Ecto neural progenitor cell (in vitro differentiated cells): ENCODE measurements at places on chromosomes 1 and 21.

- no peak for DNase-seq
Observed at GRCh38 chr1:202862679-202863560, 26.0 kb downstream of the RABIF start.

DNA sequence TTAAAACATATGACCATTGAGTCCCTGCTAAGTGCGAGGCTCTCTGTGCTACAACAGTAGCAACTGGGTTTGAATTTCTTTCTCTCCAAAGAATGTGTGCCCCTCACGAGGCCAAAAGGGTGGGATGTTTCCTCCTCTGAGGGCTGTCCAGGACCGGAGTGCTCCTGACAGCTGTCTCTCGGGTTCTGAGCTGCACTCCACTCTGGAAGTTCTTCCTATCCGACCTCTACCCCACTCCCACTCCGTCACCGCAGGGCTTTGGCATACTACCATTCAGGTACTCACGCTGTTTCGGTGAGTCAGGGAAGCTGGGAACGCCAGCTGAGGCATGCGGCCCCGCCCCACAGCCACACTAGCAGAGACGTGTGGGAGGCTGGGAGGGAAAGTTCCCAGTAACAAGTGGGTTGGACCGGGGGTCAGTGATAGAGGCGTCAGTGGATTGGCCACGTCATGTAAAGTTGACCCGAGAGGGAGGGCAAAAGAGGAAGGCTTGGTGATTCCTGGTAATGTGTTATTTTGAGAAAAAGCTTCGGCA is 705 bp upstream of the SLC50A1 start:
- peak; percentile 71 for DNase-seq

DNA sequence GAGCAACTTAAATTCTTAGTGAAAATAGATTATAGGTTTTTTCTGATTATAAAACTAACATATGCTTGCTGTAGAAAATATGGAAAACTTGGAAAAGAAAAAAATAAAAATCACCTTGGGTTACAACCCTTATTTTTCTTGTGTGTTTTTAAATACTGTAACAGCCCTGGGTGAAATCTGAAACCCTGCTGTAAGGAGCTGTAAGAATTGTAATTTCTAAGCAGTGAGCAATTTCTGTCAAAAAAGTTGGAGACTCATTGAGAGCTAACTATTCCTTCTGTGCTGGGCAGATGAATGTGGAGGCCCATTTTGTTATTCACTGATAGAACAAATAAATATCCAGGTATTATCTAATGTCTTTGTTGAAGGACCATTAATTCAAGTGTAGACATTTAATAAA is 42.6 kb downstream of the ADCY10 start:
- no peak for DNase-seq

DNA sequence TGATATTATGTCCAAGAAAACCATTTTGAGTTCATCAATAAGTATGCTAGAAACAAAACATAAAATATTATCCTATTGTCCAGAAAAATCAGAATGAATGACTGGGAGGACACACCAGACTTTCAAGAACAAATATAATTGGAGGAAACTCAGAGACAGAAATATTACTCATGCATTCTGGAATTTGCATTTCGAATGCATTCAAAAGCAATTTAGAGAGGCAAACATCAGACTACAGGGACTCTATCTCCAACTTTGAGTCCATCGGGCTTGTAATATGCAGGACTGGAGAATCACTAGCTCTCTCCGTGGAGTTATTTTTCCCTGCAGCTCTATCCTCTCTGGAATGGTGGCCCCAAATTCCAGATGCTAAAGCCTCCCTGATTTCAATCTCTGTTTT is 161.8 kb downstream of the CDC42BPA start:
- no peak for DNase-seq

DNA sequence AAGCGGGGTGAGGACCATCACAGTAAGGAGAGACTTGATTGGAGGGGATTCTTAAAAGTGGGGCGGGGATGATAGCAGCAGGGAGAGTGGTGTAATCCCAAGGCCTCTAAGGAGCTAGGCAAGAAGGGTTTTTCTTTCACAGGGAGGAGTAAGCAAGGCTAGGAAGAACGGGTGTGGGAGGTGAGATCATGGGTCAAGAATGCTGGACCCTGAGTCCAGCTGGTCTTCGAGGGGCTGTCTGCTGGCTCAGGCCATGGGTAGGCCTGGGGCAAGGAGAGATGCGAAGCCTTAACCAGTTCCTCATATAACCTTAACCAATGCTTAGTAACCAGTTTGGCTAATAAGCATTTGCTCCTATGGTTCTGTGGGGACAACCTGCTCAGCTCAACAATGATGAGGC is 599.1 kb downstream of the NPHP4 start:
- DNase-seq, result no peak

DNA sequence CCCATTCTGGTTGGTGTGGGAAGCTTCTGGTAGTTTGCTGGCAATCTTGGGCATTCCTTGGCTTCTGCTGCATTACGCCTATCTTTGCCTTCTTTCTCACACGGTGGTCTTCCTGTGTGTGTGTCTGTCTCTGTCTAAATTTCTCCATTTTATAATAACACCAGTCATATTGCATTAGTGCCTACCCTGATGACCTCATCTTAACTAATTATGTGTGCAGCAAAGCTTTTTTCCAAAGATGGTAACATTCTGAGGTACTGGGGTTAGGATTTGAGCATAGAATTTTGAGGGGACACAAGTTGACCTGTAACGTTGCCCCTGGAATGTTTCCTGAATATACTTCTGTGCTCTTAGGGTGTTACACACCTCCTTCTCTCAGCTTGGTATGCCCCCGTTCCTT is 77.1 kb downstream of the DYRK1A start:
- no peak for DNase-seq

GRCh38 chr1:10785728-10786638 is 10.5 kb downstream of the CASZ1 start:
- DNase-seq, result no peak

- no peak for DNase-seq
Observed at GRCh38 chr1:47147047-47147785, 10.0 kb downstream of the CYP4A22 start.

GRCh38 chr1:110484801-110485200 is 33.9 kb downstream of the PROK1 start:
- DNase-seq, result no peak

DNA sequence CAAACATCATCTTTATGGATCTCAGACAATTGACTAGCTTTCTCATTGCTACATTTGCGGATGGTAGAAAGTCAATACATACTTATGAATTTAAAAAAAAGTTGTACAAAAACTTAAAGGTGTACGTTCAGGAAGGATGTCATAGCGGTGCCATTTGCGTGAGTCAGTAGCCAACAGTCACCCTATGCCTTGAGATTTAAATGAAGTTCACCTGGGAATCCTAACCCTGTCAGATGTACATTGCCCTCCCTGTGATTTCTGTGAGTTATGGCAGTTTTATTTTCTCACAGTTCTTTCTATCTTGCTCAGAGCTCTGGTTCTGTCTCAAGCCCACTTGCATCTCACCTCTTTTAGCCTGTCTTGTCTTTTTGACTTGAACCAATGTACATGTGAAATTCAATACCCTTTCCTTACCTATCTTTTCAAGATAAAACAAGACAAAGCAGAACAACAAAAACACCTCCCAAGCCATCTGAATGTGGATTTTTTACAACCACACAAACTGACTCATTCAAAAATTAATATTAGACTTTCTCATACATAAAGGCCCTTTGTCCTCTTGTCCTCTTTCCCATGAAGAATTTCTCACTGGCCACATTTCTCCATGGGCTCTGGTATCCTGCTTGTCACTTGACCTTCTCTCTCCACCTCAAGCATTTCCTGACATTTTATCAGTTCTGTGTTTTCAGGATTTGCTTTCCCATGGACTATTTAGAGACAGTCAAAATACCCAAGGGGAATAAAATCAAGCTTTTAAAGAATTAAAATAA is 25.3 kb upstream of the ZNF697 start:
- no peak for DNase-seq

- DNase-seq, result peak; percentile 85
Observed at GRCh38 chr1:27726173-27727044, 648 bp downstream of the FAM76A start.

DNA sequence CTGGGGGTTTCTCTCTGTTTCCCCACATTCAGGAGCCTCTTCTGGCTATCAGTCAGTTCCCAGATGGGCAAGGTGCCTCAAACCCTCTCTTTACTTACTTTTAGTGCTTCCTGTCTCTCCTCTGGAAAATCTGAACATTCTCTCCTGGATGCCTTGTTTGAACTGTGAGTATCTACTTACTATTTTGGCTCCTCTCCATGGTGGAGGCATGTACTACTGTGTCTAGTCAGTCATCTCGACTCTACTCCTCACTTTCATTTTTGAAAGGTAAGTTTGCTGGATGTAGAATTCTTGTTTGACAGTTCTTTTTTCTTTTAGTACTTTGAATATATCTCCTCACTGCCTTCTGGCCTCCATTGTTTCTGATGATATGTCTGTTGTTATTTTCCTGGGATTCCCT is 70.9 kb upstream of the FAM78B start:
- DNase-seq, result no peak

DNA sequence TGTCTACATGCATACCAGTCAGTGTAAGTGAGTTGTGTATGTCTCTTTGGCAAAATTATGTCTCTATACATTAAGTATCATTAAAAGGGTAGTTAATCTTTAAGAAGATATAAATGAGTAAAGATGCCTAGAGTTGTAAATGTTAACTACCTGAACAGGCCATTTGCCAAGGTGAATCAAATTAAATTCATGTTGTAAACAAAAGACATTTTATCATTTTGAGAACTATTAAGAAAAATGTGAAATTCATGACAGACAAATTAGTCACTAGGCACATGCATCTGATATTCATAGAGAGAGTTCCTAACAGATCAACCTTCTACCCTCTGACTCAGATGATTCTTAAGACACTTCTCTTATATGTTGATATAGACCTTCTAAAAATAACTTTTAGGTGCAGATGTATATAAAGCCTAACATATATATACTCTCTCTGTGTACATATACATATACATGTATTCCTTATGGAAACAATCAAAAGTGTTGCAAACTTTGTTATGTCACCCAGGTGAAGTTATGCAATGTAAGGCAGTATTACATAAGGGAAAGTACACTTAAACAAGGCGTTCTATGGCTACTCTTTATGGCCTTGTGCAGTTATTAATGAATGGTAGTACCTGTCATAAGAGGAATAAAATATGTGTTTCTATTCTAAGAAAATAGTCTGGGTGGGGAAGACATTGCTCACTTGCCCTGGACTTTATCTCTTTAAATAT is at the start of gene TMPRSS15:
Gene TMPRSS15, minus strand, starts transcription at position 51 of the 716 bp plus-strand sequence. CDS start 163 bp downstream, outside the sequence.
- DNase-seq, result no peak

- DNase-seq, result no peak
Observed at GRCh38 chr1:207824691-207825408, 73.0 kb downstream of the CD46 start.

- no peak for DNase-seq
Observed at GRCh38 chr1:219159946-219160645, 13.6 kb upstream of the LYPLAL1 start.

- DNase-seq, result no peak
Observed at GRCh38 chr1:56501426-56501825, 77.9 kb downstream of the PLPP3 start.

DNA sequence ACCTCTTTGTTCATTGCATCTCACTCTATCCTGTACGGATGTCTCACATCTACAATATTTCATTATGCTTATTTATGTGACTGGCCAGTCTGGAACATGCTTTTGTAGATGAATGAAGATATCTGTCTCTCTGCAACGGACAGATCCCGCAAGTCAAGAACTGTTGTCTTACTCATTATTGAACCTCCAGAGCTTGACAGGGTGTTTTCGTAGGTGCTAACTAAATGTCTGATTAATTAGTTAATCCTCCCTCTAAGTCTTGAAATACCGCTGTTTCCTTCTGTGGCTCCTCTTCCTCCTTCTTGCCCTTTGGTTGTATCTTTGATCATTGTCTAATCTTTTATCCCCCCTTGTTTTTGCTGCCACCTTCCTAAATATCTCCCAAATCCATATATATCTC is 3.2 kb upstream of the C1orf162 start:
- no peak for DNase-seq

DNA sequence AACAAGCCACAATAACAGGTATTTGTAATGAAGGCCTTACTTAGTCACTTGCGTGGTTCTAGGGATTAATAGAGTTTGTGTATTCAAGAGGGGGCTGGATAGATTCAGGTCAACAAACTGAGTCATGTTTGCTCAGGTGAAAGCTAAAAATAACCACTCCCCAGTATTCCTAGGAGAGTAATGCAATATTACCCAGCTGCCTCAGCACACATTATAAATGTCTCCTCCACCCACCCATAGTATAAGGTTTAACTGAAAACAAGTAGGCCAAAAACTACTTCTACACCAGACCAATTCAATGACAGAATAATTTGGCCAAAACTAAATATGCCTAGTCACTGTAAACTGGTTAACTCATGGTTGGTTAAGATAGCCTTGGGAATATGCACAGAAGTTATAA is 34.4 kb downstream of the WLS start:
- no peak for DNase-seq

DNA sequence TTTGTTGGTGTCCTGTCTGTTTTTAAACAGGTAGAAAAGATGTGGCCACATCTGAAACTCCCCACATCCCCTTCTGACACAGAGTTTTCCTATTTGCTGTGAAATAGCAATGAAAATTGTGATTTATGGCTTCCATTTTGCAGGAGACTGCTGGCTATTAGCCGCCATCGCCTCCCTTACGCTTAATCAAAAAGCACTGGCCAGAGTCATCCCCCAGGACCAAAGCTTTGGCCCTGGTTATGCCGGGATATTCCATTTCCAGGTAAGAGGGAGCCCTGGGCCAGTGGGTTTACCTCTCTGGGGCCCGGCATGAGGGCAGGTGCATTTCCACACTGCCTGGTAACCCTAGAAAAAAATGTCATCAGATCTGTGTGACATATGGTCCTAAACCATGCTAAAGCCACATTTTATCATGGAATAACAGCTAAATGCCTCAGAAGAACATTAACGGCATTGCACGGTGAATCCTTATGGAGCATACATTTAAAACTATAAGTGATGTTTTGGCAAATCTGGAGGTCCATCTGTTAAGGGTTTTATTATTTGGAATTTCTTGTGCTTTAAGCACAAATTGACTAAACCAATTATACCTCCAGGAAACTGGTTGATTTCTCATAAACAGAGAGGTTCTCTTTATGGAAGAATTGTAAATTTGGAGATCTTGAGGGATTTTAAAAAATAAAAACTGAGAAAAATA is 12.3 kb downstream of the CAPN9 start:
- DNase-seq, result no peak

- no peak for DNase-seq
Observed at GRCh38 chr21:14737922-14738321, 191.8 kb upstream of the SAMSN1 start.

GRCh38 chr1:32208891-32209328 is at the start of gene DCDC2B:
Gene DCDC2B, plus strand, starts transcription at chr1:32209089. Its CDS starts 5 bp downstream, at chr1:32209094.
- DNase-seq, result no peak

GRCh38 chr21:39637197-39637970 is 24.6 kb downstream of the B3GALT5 start:
- DNase-seq, result peak; percentile 44

GRCh38 chr1:83715550-83715949 is 283.4 kb downstream of the TTLL7 start:
- DNase-seq, result no peak

GRCh38 chr1:179303200-179303785 is 9.7 kb downstream of the SOAT1 start:
- no peak for DNase-seq

- no peak for DNase-seq
Observed at GRCh38 chr1:116943438-116943837, 33.7 kb downstream of the PTGFRN start.

- DNase-seq, result no peak
Observed at GRCh38 chr1:153968000-153968363, 280 bp downstream of the CREB3L4 start.
